Stimulated activated CD4-positive, alpha-beta T cell treated with anti-CD3 and anti-CD28 coated beads, TNF-alpha, amount 100 ng/mL, for 24 hours (primary cell): ENCODE measurements at places on chromosomes 5 and 9.

DNA sequence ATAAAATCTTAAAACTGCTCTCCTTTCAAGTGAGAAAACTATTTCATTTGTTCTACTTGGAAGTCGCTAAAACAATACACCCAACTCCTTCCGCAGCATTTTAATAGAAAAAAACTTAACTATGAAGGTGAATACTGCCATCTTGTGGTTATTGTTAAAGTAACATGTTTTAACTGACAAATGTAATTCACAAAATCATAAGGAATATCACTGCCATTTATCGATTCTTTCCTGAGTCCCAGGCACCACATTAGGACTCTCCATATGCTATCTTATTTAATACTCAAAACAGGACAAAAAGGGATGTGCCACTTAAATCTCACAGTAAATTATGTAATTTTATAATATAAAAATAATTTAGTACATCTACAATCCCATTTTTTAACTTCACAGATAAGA is 130.5 kb upstream of the ITGA1 start:
- no peak for DNase-seq

DNA sequence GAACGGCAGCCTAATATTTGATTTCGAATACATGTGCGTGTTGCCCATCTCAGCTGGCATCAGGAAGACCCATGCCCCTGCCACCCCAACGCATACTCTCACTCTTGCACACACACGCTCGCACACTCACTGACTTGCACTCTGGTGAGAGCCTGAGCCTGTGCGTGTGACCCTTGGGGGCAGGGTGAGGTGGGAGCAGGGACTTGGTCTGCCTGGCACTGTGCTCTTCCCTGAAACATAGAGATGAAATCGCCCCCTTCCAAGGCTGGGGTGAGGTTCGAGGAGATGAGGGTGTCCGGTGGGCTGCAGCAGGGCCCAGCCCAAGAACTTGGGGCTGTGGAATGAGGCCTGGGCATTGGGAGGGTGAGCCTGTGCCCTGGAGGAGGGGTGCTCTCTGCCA is 1.2 kb downstream of the LCN9 start:
- DNase-seq, result no peak

- no peak for DNase-seq
Observed at GRCh38 chr5:83590966-83591365, 119.4 kb downstream of the VCAN start.

GRCh38 chr9:70580606-70581195 is 166.2 kb upstream of the KLF9 start:
- no peak for DNase-seq

GRCh38 chr9:86670076-86670475 is 277.2 kb downstream of the GAS1 start:
- DNase-seq, result no peak

- no peak for DNase-seq
Observed at GRCh38 chr5:17398866-17399835, 98.9 kb upstream of the TAF11L2 start.

GRCh38 chr9:134826336-134827285 is 54.0 kb upstream of the FCN2 start:
- DNase-seq, result no peak

DNA sequence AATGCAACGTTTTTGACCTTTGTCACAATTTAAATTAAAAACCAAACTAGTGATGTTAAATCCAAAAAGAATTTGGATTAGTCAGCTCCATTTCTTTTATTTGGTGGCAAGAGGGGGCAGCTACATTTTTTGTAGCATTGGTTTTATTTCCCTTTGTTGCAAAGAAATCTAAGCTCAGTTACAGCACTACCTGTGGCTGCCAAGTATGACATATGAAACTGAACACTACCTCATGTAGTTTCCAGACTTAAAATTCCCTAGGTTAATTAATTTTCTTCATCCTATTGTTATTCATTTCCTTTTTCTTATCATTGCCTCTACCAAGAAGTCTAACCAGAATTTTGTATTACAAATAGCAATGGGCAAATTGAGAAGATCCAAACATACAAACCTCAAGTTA is 393.5 kb downstream of the BRINP1 start:
- no peak for DNase-seq

- no peak for DNase-seq
Observed at GRCh38 chr5:136123236-136123768, 9.3 kb upstream of the SMAD5 start.

- peak; percentile 12 for DNase-seq
Observed at GRCh38 chr9:126301985-126302603, 24.5 kb upstream of the MVB12B start.

DNA sequence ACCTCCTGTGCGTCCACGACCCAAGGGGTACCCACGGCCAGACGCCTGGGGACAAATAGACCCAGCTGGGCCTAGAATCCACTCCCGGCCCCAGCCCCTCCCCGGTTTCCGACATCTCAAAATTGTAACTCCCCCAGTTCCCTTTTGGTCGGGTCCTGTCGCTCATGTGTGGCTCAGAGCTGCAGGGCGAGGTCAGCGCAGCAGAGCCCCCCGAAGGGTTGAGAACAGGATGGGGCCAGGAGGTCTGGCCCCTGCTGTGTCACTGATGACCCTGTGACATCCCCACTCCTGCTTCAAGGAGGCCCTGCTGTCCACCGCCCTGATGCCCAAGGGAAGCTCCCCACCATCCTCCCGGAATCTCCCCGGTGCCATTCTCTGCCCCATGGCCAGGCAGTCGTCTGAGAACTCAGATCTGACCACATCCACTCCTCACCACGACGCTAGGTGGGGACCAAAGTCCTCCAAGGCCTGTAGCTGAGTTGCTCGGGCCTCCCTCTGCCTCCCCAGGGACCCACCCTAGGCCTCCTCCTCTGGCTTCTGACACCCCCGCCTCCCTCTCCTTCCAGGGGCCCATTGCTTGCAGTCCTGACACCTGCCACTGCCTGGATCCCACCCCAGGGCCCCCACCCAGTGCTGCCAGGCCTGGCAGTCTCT is 3.9 kb downstream of the SLC9A3 start:
- no peak for DNase-seq

- DNase-seq, result peak; percentile 84
Observed at GRCh38 chr9:129258124-129258822, 80.2 kb upstream of the IER5L start.

DNA sequence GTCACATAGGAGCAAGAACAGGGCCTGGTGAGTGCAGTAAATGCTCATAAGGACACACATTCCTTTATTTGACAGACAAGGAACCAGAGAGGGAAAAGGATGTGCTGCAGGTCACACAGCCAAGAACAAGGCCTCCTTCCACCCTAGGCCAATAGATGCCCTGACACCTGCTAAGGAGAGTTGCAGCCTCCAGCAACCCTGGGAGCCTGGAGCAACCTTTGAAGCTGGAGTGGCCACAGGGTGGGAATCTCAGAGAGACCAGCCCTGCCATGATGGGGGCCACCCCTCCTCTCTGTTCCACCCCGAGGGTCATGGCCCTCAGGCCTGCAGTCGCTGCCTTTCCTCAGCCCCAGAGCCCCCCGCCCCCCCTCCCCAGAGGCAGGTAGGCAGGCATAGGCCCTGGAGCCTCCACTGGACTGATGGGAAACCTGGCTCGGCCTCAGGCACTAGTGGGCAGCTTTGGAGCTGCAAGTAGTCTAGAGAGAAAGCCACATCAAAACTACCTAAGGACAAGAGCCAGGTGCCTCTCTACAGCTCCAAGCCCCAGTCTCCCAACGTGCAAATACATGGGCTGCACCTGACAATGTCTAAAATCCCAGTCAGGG is 116.1 kb upstream of the SPOCK1 start:
- no peak for DNase-seq

DNA sequence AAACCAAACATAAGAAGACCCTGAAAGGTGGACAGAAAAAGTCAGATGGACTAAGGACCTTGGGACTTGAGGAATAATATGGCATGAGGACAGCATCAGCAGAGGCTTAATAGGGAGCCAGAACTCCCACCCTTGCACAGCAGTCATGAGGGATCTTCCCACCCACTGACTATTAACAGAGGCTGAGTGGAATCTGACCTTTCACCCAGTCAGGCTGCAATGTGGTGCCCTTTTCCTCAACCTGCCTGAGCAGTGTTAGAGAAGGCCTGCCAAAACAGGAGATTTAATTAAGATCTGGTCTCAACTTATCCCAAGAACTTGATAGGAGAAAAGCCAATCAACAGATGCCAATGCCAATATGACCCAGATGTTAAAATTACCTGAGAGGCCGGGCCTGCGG is 481.9 kb downstream of the KDM4C start:
- DNase-seq, result no peak

- DNase-seq, result no peak
Observed at GRCh38 chr5:96546120-96546519, 113.1 kb upstream of the PCSK1 start.

- DNase-seq, result no peak
Observed at GRCh38 chr9:112705768-112706427, 12.0 kb downstream of the INIP start.

DNA sequence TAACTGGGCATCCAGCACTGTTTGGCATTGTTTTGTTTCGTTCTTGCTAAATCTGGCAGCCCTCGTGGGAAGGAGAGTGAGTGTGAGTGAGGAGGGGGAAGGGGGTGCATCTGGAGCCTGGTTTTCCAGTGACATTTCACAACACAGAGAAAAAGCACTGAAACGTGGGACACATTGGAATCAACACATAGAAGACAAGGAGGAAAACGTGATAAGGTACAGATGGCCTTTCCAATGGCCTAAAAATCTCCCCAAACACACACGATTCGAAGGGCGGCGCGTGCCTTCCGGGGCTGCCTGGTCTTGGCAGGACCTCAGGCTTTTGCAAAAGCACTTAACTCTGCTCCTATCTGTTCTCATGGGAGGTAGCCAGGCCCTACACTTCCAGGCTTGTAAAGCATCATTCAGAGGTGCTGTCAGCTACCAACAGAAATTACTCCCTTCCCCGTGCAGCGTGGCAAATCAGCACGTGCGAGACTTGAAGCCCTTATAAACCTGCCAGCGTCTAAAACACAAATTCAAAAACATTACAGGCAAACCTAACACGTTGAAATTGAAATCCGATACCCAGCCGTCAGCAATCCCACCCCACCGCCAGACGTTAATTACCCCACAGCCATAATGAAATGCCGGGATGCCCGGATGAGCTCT is 129.4 kb downstream of the OLFM1 start:
- DNase-seq, result no peak

GRCh38 chr5:154251529-154251928 is 61.0 kb downstream of the GALNT10 start:
- DNase-seq, result no peak
